ENCODE measurements at places on chromosomes 6 and 20.

DNA sequence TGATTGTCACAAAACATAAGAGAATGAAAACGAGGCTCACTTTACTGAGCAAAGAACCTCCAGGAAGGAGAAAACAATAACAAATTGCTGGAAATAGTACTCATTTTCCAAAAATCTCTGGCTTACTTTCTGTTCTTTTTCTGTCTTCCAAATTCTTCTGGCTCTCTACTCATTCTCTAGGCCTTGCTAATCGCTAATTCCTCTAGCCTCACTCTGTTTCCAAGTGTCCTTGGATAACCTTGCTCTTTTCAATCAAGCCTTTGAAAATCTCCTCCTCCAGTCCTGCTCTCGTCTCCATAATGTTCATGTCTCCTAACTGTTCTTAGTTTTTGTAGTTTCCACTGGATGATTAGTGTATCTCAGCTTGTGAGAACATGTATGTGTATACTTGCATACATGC, 96.2 kb upstream of the MAP7 start:
- DNase-seq, result no peak

DNA sequence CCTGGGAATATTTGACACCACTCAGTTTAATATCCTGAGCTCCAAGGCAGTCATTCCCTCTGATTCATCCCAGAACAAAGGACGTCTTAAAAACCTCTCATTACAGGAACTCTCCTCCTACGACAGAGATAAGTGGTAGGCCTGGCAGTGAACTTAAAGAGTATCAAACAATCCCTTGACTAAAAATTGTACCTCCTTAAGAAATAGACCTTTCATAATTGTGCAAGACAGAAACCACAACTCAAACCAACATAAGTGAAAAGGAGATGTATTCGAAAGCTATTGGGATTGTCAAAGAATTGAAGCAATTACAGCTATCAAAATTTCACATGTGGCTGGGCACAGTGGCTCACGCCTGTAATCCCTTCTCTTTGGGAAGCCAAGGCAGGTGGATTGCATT, 19.1 kb upstream of the BNIP5 start:
- DNase-seq, result no peak

- no peak for DNase-seq
Observed at GRCh38 chr6:4717856-4718255, 58.3 kb upstream of the CDYL start.

DNA sequence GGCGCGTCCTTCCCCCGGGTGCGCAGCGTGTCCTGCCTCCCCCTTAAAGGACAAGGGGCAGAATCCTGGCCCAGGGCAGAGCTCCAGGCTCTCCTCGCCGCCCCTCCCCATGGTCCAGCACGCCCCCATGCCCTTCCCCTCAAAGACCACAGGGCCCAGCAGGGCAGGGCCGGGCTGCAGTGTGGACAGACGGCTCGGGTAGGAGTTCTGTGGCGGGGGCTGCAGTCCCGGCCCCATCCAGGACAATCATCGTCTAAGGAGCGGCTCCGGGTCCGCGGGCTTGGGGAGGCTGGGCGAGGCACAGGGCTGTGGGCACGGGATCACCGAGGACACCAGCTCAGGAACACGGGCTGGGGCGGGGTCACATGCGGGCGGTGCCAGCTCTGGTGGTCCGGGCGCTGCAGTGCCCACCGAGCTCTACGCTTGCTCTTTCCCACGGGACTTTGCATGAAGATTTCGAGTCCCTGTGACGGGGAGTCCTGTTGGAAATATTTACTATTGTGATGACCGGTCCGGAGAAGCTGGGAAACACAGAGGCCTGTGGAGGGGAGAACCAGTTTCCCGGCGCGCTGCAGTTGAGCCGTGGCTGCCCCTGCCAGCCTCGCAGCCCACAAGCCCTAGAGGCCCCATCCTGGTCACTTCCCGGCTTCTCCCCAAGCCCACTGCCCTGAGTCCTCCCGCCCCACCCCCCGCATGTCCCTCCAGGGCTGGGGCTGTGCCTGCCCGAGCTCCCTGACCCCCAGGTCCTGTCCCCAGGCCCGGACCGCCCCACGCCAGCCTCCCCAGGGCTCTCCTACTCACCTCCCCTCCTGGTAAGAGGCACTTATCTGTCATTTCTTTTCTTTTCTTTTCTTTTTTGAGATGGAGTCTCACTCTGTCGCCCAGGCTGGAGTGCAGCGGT, 20.6 kb downstream of the SLC17A9 start:
- no peak for DNase-seq

- DNase-seq, result no peak
Observed at GRCh38 chr6:133774356-133774755, 114.6 kb upstream of the TCF21 start.

GRCh38 chr6:129368076-129368475, 341.9 kb downstream of the ARHGAP18 start:
- no peak for DNase-seq

- no peak for DNase-seq
Observed at GRCh38 chr6:99349171-99350141, at the start of gene FAXC. TSS of gene FAXC (minus strand) at chr6:99349674. CDS start at chr6:99349372, 302 bp downstream.

GRCh38 chr20:38252292-38253288, 7.9 kb downstream of the KIAA1755 start:
- DNase-seq, result no peak

GRCh38 chr6:146904596-146904995, 299.6 kb upstream of the STXBP5 start:
- DNase-seq, result no peak

- DNase-seq, result no peak
Observed at GRCh38 chr6:79821859-79822258, 125.5 kb downstream of the ELOVL4 start.

DNA sequence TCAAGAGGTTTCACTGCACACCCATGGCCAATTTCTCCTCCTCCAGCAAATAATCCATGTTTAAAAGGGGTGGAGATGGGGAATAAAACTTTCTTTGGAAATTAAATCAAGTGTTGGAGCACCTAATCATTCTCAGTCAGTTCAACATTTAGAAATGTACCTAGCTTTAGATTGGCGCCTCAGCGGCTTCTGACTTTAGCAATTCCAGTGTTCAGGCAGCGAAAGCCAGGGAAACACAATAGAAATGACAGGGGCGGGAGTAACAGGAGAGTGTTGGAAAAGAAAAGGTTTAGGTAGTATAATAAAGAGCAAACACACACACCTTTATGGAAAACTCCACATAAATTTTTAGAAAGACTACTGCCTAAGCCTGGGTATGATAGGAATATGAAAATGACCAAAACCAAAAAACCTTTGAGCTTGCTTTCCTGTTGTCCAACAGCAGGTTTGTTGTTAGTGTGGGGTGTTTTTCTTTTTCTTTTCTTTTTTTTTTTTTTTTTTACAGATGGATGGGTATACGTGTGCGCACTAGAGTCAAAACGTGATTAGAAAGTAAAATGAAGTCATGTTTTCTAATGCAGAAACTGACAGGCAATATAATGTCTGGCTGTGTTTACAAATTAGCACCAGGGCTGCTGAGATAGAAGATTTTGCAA, 7.7 kb downstream of the TFAP2A start:
- no peak for DNase-seq
